Foreskin fibroblast (primary cell): ENCODE measurements at places on chromosomes 4 and X.

DNA sequence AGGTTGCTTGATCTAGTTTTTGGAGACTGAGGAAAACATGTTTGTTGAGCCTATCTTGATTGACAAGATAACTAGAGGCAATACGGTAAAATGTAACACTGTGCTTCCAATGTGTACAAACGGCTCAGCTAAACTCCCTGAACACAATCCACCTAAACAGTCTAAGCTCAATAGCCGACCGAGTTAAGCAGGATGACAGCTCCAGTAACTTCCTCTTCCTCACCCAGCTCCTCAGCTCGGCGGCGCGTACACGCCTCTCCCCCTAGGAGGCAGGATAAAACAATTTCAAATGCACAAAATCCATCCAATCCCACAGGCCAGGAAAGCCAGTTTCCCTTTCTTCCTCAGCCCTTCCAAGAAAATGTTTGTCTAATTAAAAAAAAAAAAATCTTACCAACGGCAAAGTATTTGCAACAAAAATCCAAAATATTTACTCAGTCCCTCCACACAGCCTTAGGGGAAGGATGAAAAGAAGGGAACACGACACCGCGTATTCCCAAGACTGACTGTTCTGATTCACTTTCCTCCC, 1.0 kb downstream of the CNOT6L start:
- peak; percentile 91 for DNase-seq

GRCh38 chr4:95170176-95170575, 378.6 kb downstream of the UNC5C start:
- no peak for DNase-seq

- DNase-seq: no peak
Observed at GRCh38 chr4:89439533-89439932, 131.9 kb upstream of the GPRIN3 start.

DNA sequence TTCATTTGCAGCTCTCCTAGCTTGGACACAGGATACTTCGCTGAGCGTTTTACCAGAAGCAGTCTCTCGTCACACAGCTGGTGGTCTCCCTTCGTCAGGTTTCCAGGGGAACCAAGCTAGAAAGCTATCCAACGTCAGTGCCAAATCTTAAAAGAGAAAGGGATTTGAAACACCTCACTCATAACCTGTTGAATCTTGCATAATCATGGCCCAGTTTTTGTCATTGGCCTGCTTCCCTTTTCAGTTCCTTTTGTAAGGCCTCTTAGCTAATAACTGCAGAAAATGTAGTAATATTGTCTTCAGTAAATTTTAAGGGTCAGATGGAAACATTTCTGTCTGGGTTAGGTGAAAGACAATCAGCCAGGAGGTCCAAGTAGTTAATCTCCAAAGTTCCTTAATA, 22.0 kb downstream of the RAB39B start:
- no peak for DNase-seq

- DNase-seq: no peak
Observed at GRCh38 chrX:129404670-129405008, 118.7 kb downstream of the SMARCA1 start.

GRCh38 chrX:23667239-23668177, at the start of gene PRDX4:
PRDX4 (plus strand) TSS chrX:23667493; CDS start chrX:23667571, 78 bp downstream.
- peak; percentile 95 for DNase-seq

DNA sequence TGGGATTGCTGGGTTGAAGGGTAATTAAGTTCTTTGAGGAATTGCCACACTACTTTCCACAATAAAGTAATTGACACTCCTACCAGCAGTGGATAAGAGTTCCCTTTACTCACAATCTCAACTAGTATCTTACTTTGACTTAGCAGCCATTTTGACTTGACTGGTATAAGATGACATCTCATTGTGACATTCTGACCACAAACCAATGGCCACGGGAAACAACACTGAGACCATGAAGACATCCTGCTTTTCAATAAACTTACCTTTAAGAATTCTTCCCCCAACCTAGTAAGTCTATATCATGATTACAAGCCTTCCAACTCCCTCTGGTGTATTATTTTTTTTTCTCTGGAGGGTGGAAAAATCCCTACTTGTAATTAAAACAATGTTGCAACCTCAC, 66.9 kb upstream of the WDR1 start:
- no peak for DNase-seq

GRCh38 chrX:112734290-112734689, 54.6 kb upstream of the LHFPL1 start:
- no peak for DNase-seq

DNA sequence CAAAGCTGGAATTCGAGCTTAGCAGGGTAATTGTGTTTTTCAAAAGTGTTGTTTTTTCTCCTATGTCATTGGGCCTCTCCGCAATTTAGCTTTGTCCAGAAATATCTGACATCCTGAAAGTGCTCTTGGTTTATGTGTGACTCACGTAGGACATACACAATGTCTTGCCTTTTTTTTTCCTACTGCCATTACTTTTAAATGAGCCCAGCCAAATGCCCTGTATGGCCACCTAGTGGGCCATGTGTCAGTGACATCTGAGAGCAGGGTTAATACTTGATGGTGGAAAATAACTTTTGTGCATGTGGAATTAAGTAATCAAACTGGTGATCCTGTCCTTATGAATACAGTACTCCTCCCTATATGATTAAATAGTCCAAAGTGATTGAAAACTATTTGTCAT, 1411.1 kb upstream of the TENM3 start:
- no peak for DNase-seq

DNA sequence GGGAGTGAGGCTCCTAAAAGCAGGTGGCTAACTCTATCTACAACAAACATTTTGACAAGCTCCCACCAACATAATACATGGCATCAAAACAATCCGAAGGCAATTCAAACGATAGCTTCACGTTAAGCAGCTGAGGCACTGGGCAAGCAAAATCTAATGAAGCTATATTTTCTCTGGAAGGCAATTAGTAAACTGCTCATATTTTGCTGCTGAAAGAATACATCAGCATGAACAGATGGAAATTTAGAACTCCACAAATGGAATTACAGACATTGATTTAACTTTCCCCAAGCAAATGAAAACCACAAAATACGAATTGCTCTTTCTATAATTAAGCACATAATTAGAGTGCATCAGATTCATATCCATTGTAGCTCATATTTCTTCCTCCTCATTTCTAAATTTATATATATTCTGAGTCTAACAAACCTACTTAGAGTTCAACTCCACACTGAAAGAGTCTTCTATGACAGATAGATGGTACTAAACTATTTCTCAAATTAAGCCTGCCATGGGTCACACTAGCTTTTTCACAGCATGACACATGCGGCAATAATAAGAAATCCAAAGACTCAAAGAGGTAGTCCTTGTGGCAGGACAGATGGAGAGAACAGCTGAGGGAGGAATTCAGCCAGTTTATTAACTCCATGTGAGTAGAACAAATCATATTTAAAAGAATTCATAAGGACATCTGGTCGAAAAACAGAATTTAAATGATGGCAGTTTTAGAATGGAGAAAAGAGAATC, 305.4 kb downstream of the MAPK10 start:
- DNase-seq: no peak

GRCh38 chr4:120517966-120518365, 404.6 kb downstream of the PRDM5 start:
- peak; percentile 63 for DNase-seq

GRCh38 chr4:171742436-171742835, 70.8 kb upstream of the GALNTL6 start:
- DNase-seq: no peak

DNA sequence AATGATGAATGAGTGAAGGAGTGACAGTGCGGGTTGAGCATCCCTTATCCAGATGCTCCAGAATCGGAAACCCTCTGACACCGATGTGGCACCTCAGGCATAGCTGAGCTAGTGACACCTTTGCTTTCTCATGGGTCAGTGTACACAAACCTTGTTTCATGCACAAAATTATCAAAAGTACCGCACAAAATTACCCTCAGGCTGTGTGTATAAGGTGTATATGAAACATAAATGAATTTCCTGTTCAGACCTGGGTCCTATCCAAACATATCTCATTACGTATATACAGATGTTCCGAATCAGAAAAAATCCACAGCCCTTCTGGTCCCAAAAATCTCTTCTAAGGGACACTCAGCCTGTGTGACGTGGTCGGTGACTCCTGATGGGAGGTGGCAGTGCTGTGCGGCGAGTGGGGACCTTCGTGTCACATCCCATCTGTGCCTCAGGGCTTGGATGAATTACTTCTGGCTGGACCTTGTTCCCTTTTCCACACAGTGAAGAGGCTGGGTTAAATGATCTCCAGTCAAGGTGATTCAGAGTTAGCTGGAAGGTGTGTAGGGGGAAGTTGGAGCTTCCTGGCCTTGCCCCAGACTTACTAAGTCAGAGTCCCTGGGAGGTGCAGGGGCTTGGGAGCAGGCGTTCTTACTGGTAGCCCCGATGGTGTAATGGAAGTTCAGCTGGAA, 18.8 kb downstream of the RGS12 start:
- no peak for DNase-seq

- peak; percentile 13 for DNase-seq
Observed at GRCh38 chrX:29229802-29230201, 642.6 kb downstream of the IL1RAPL1 start.

- peak; percentile 49 for DNase-seq
Observed at GRCh38 chrX:16828124-16828908, 41.8 kb downstream of the RBBP7 start.

GRCh38 chrX:49291615-49292337, 11.7 kb upstream of the GAGE10 start:
- DNase-seq: no peak

DNA sequence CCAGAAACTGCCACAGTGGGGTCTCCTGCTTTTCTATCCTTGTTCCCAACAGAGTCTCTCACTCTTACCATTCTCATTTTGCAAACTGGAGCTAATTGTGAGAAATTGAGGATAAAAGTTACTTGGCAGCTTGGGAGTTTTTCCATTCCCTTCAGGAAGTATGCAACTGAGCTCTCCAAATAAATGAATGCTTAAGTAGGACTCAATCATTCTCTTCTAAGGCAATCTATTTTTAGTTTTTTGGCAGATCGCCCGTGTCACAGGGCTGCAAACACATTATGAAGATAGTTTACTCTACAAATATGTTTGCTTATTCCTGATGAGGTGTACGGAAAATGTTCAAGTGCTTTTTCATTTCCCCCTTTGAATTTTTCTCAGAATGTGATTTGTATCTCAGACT, 5.3 kb downstream of the ASB11 start:
- peak; percentile 20 for DNase-seq

DNA sequence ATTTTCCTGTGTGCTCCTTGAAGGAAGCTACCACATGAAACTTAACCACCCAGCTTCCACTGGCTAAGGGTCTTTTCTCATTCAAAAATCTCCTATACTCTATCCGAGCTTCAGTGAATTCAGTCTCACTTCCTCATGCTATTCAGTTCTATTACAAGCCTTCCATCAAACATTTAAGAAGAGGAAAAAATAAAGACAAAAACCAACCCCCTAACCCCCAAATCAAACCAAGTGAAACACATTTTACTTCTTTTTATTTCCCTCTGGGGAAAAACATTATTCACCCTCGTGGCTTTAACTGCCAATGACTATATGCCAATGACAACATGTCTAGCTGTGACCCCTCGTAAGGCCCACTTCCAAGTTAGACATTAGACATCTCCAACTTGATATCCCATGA, 16.2 kb upstream of the WDR19 start:
- no peak for DNase-seq

DNA sequence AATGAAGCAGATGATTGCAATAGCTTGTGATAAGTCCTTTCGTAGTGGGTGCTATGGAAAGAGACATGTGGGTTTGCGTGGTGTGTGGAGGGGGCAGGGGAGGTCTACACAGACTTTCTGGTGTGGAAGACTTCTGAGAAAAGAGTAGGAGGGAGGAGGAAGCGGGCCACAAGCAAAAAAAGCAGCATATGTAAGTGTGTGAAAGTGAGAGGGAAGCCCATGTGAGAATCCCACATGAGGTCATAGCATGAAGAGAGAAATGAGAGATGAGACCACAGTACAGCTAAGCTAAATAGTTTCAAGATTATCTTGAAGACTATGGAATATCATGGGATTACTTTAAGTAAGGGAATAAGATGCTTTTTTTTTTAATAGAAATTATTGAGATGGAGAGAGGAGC, 2039.9 kb upstream of the TENM3 start:
- DNase-seq: no peak

DNA sequence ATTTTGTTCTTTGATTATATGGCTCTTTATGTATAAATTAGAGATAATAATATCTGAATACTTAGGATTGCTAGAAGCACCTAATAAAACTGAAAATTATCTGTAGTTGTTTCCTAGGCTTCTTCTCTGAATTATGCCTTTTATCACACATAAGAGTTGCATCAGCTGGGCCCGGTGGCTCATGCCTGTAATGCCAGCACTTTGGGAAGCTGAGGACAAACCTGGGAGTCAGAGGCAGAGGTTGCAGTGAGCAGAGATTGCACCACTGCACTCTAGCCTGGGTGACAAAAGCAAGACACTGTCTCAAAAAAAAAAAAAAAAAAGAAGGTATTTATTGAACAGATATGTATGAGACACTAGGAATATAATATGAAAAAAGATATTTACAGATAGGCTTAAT, 773.5 kb upstream of the AGA start:
- DNase-seq: no peak

- DNase-seq: peak; percentile 41
Observed at GRCh38 chr4:180828455-180829018, 1414.7 kb upstream of the TENM3 start.

- no peak for DNase-seq
Observed at GRCh38 chr4:19319607-19320006, 932.1 kb upstream of the SLIT2 start.

GRCh38 chr4:20512985-20513384, 187.3 kb upstream of the PACRGL start:
- DNase-seq: no peak

- no peak for DNase-seq
Observed at GRCh38 chr4:159145318-159145991, 42.6 kb downstream of the RAPGEF2 start.

GRCh38 chr4:56219447-56219846, 167.8 kb downstream of the AASDH start:
- DNase-seq: no peak

- no peak for DNase-seq
Observed at GRCh38 chr4:77354550-77354949, 197.5 kb downstream of the CCNG2 start.

- no peak for DNase-seq
Observed at GRCh38 chrX:77389891-77390290, 57.3 kb upstream of the FGF16 start.

DNA sequence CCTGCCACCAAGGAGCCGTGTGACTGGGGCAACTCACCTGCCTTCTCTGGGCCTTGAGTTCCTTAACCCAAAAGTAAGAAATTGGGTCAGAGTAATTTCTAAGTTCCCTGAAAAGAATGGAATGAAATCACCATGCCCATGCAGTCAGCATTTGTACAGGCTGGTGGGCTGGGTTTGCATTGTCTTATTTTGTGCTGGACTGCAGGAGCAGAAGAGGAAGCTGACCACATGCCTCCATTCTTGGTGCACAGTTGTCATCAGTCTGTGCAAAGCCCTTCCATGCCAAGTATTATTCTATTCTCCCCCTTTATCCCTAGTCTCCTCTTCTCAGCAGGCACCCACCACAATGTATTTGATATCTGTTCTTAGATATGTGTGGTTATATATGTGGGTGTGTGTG, 56.3 kb downstream of the FHDC1 start:
- DNase-seq: no peak

- no peak for DNase-seq
Observed at GRCh38 chr4:98193459-98194105, 50.3 kb upstream of the STPG2 start.
